Neural crest cell (in vitro differentiated cells): ENCODE measurements at places on chromosomes 2 and 18. TPM values are rescaled to one million over a fixed set of nuclear protein-coding genes. Genes with fewer than 3 reads are reported as not detected.

The IL37 gene
- total RNA-seq: 0.40 TPM in 1 of 2 replicates, not detected in the other

The SERPINB3 gene
- total RNA-seq: not detected in 2 replicates

The ALPP gene
- not detected in 2 replicates for total RNA-seq

The STK17B gene
- total RNA-seq: 7.3 and 8.1 TPM in 2 replicates

The TLK1 gene
- total RNA-seq: 65.5 and 70.6 TPM in 2 replicates

The B3GNT7 gene
- total RNA-seq: 0.61 and 0.79 TPM in 2 replicates

The RAX gene
- not detected in 2 replicates for total RNA-seq

The GALR1 gene
- not detected in 2 replicates for total RNA-seq

The ACKR3 gene
- 24.5 and 26.2 TPM in 2 replicates for total RNA-seq

The CCDC74A gene
- total RNA-seq: 24.0 and 25.5 TPM in 2 replicates

The LAMA3 gene
- total RNA-seq: 0.25 and 0.35 TPM in 2 replicates

The DNAH6 gene
- 2.3 and 2.8 TPM in 2 replicates for total RNA-seq

The ZAP70 gene
- 2.4 and 2.8 TPM in 2 replicates for total RNA-seq

The REG3G gene
- total RNA-seq: not detected in 2 replicates

The BUB1 gene
- total RNA-seq: 80.4 and 83.8 TPM in 2 replicates

The SERPINB12 gene
- total RNA-seq: not detected in 2 replicates

The DAPL1 gene
- total RNA-seq: not detected in 2 replicates

The NOSTRIN gene
- total RNA-seq: not detected in 2 replicates

The MAP3K19 gene
- total RNA-seq: not detected in 2 replicates

The LRATD1 gene
- 3.0 and 3.6 TPM in 2 replicates for total RNA-seq

The TXNDC2 gene
- not detected in 2 replicates for total RNA-seq

The SUPT7L gene
- total RNA-seq: 32.4 and 33.8 TPM in 2 replicates

The SOX11 gene
- total RNA-seq: 197 and 201 TPM in 2 replicates

The FARSB gene
- total RNA-seq: 38.7 and 39.9 TPM in 2 replicates

The NEU2 gene
- total RNA-seq: not detected in 2 replicates

The TUBB8B gene
- not detected in 2 replicates for total RNA-seq

The FAM237A gene
- total RNA-seq: not detected in 2 replicates

The PDE1A gene
- total RNA-seq: 27.4 and 27.8 TPM in 2 replicates

The TPO gene
- not detected in 2 replicates for total RNA-seq

The HOXD13 gene
- total RNA-seq: not detected in 2 replicates

The GYPC gene
- total RNA-seq: 84.4 and 89.4 TPM in 2 replicates

The TFCP2L1 gene
- not detected in 2 replicates for total RNA-seq

The MYL1 gene
- not detected in 2 replicates for total RNA-seq

The TUBA3E gene
- total RNA-seq: not detected in 2 replicates

The NIFK gene
- 89.7 and 95.4 TPM in 2 replicates for total RNA-seq

The DIPK1C gene
- total RNA-seq: not detected in 2 replicates

The IL1R2 gene
- total RNA-seq: not detected in 2 replicates

The SLC16A14 gene
- 13.0 and 14.2 TPM in 2 replicates for total RNA-seq

The AQP12A gene
- total RNA-seq: not detected in 2 replicates

The DSC3 gene
- 0.09 and 0.16 TPM in 2 replicates for total RNA-seq

The LCLAT1 gene
- 26.8 and 27.7 TPM in 2 replicates for total RNA-seq

The UGT1A3 gene
- total RNA-seq: not detected in 2 replicates
